Endodermal cell (in vitro differentiated cells): ENCODE measurements at places on chromosomes 11 and 22. TPM values are rescaled to one million over a fixed set of nuclear protein-coding genes. Genes with fewer than 3 reads are reported as not detected.

GRCh38 chr22:25511725-25512124 lies 52.8 kb upstream of the GRK3 start:
- DNase-seq: no peak

DNA sequence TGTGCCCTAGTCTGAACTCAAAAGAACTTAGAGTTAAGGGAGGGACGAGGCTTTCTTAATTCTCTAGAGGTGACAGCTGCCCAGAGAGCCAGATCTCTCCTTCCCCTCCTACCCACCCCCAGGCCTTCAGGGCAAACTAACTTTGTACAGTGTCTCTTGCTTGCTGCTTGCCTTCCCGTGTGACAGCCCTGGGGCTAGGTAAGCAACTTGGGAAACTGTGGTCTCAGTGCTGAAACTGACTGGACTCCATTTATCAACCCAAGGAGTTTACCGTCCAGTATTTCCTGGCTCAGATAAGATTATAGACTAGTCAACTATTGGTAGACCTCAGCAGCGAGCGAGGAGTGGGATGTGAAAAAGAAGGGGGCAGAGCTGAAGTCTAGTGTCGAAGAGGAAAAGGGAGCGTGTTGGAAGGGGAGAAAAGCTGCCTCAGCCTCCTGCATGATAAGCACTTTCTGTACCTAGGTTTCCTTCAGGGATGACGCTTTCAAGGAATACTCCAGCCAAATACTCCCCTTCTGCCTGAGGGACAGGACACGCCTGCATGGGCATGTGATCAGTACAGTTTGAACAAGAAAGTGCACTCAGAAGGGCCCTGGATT lies 43.3 kb upstream of the WEE1 start:
- DNase-seq: no peak

DNA sequence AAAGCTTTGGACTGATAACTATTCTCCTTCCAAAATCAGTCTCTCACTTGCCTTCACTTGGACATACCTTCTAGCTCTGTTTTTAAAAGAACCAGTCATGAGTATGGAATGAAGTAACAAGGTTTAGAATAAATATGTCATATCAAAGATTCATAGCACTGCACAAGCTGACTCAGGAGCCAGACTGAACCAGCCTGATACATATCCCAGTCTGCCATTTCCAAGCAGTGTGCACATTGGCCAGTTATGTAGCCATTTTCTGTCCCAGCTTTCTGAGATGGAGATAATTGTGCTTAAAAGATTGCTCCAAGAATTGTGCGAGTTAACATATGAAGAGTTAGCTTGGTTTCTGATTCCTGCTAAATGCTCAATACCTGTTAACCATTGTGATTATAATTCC lies 311.3 kb downstream of the C11orf87 start:
- DNase-seq: no peak

- no peak for DNase-seq
Measured at GRCh38 chr11:29051935-29052334, 943.7 kb downstream of the METTL15 start.

DNA sequence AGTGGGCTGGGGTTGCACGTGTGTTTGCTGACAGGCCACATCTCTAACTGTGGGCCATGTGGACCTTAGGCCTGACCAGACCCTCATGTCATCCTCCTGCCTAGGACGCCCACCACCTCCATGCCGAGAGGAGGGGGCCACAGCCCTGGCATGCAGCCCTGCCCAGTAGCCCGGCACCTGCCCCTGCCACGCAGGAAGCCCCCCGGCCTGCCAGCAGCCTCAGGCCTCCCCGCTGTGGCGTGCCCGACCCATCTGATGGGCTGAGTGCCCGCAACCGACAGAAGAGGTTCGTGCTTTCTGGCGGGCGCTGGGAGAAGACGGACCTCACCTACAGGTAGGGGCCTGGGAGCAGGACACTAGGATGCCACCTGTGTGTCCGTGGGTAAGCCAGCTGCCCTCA lies 6.4 kb downstream of the MMP11 start:
- no peak for DNase-seq

- no peak for DNase-seq
Measured at GRCh38 chr11:72629266-72629665, 45.0 kb downstream of the PDE2A start.

- DNase-seq: peak; percentile 39
Measured at GRCh38 chr11:68978626-68978930, 2.2 kb downstream of the MRGPRD start.

- peak; percentile 84 for DNase-seq
Measured at GRCh38 chr11:37946155-37946766, 1348.2 kb upstream of the RAG2 start.

DNA sequence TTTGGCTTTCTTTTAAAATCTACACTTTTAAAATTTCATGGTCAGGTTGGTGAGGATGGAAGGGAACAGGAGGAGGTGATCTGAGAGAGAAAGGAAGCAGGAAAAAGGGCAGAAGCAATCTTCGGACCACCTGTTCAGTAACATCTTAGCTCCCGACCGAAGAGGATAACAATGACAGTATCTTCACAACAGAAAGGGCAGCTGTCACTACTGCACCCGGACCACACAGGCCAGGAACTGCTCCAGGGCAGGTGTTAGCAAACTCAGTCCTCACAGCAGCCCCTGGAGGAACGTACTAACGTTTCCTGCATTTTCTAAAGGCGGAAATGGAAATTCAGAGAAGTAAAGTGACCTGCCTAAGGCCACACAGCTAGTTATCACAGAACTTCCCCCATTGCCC lies 16.8 kb downstream of the PTPN5 start:
- DNase-seq: no peak

DNA sequence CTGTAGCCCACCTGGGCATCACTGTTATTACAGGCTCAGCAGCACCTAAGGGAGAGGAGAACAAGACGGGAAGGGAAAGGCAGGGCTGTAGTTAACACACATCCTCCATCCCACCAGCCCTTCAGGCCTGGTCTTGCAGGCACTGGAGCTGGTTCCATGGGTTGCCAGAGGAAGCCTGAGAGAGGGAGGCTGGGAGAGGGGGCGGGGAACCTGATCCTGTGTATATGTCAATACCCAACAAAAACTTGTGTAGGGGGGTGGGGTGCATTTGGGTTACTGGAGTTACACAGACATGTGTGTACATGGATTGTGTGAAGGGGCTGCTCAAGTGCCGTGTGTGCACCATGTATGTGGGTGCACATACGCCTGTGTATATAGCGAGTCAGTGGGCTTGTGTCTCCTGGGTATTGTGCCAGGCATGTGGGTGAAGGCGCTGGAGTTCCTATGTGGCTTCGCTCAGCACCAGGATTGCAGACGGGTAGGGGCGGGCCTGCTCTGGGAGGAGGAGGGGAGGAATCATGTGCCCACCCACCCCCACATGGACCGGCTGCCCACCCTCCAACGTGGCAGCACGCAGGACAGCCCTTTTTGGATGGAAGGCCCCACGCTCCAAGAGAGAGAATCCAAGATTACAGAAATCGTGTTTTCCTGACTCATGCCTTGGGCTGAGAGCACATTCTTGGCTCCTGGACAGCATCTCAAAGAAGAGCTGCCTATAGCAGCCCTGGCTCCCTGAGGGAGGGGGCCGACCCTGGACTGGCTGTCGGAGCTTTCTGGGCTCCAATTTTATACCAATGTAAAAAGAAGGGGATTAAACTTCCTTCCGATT lies 4.2 kb upstream of the SERPINH1 start:
- peak; percentile 63 for DNase-seq

DNA sequence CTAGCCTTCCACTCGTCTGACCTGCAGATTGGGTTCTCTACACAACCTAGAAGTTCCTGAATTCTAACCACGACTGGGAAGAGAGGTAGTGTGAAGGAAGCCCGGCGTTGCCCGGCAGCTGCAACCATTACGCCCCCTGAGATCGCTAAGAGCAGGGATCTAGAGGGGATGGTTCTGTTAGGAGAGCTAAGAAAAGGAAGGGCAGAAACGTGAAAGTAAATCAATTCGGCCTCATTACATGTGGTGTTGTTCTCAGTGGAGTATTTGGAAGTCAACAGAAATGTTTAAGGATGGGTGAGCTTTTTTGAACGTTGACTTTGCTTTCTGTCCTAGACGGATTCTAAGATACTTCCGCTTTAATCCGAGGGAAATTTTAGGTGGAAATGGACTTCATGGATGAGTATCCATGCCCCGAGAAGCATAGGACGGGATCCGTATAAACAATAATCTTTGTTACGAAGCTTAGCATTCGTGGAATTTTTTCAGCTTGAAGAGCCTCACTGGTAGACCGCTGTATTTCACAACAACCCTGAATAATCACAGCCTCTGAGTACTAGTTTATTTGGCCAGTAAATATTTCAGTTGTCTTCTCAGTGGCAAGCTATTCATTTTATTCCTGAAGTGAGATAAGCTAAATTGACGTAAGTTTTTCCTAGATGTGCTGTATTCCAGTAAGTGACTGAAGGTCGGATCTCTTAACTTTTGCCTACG lies 629 bp downstream of the ATP5MG start:
- no peak for DNase-seq

GRCh38 chr11:120254788-120255518 lies 15.0 kb downstream of the POU2F3 start:
- no peak for DNase-seq

GRCh38 chr22:17366830-17367229 lies 2.4 kb upstream of the CECR2 start:
- peak; percentile 94 for DNase-seq

DNA sequence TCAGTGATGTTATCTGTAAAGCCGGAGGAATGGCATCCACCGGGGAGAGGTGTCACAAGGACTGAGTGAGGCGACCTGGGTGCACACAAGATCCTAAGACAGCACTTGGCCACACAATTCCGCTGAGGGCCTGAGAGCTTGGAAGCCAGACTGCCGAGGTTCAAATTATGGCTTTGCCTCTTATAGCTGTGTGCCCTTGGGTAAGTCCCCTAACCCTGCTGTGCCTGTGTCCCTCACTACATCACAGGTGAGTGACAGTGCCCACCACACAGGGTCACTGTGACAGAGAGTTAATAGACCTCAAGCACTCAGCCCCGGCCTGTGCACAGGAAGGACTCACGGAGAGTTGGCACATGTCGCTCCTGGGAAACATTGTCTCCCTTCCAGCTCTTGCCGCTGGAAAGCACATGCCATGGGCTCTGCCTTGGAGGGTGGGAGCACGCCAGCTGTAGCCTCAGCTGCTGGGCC lies 592 bp downstream of the RHOD start:
- DNase-seq: no peak

- no peak for DNase-seq
Measured at GRCh38 chr11:122661182-122661945, 5.8 kb downstream of the UBASH3B start.

- no peak for DNase-seq
Measured at GRCh38 chr11:35040221-35040942, 98.6 kb upstream of the CD44 start.

DNA sequence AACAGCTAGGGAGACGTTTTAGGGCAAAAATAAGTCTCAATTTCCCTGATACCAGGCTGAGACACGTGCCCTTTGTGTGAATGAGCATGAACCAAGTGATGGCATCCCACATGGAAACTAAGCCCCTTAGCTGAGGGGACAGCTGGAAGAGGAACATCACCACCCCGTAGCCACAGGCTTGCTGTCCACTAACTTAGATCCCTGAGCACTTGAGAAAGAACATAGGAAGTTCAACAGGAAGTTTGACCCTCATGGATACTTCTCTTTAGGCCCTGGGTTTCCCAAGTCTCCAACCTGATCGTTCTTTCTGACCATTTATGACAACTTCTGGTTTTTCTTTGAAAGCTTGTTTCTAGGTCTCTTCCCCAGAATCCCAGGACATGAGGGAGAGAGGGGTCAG lies 11.6 kb upstream of the CKAP5 start:
- DNase-seq: no peak

DNA sequence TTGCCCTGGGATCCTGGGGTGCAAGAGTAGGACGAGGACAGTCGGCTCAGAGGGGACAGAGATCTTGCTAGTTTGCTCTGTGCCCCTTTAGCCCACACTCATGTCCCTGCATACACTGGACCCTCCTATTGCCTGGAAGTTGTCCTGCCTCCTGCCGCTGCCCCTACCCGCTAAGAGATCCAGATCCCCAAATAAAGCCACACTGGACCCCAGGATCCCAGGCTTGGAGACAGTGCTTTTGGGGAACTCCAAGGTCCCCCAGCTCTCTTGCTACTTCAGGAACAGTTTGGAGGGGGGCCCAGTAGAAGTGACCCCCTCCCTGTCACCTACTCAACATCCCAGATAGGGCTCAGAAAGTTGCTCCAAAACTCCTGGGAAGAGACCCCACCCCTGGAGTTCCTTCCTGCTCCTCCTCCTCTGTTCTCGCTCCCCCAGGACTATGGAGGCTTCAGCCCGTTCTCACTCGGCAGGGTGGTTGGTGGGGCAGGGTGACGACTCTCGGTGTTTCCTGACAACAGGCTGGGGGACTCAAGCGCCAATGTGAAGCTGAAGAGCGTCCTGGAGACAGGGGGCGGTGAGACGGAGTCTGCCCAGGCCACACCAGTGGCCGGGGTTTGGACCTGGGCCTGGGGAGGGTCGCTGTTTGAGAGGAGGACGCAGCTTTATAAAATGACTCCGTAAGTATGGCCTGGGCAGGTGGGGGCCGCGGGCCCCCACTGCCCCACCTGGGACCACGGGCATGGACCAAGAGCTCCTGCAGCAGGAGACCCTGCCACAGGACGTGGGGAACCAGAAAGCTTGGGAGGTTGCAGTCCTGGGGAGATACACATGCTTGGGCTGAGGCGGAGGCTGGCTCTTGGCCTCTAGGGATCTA lies 19.2 kb upstream of the TUB start:
- DNase-seq: peak; percentile 80

- DNase-seq: no peak
Measured at GRCh38 chr11:126165757-126166156, 45.7 kb downstream of the RPUSD4 start.

DNA sequence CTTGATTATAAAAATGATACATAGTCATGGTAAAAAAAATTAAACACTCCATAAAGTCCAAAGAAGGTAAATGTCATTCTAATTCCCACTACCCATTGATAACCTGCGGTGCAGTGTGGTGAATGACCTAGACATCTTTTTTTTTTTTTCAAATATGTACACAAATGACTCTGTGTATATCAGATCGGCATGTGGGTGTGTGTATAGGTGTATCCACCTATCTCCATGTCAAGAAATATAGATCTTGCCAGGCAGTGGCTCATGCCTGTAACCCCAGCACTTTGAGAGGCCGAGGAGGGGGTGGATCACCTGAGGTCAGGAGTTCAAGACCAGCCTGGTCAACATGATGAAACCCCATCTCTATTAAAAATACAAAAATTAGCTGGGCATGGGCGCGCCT lies 18.4 kb upstream of the CBX6 start:
- no peak for DNase-seq

LMO2 gene
- 0.52 to 1.1 TPM (median 0.95 TPM) in 3 replicates for total RNA-seq

TENM4 gene
- total RNA-seq: 101 and 130 TPM in 2 replicates

MRGPRG gene
- not detected in 3 replicates for total RNA-seq

E2F8 gene
- 8.5 and 10.5 TPM in 2 replicates for total RNA-seq

PLEKHA7 gene
- 21.9 to 42.6 TPM (median 25.6 TPM) in 3 replicates for total RNA-seq

FADS3 gene
- total RNA-seq: 24.8 to 70.6 TPM (median 32.1 TPM) in 3 replicates

ZNF214 gene
- 7.0 and 8.0 TPM in 2 replicates for total RNA-seq

IZUMO1R gene
- total RNA-seq: not detected in 2 replicates

PKNOX2 gene
- 4.0 and 4.6 TPM in 2 replicates for total RNA-seq

OR2AT4 gene
- total RNA-seq: not detected in 2 replicates

NRXN2 gene
- 1.1 and 1.5 TPM in 2 replicates for total RNA-seq

ASCL2 gene
- 0.16 TPM in 1 of 2 replicates, not detected in the other for total RNA-seq

MS4A6E gene
- total RNA-seq: not detected in 2 replicates
